Transverse colon (tissue), 4 donors: ENCODE measurements at places on chromosomes 5 and 9.
A peak's percentile ranks its signal among the peaks of the same experiment; 100 is the strongest.

- no peak for DNase-seq
These were observed 13.8 kb downstream of the PDCD1LG2 start for GRCh38 chr9:5524090-5524489.

DNA sequence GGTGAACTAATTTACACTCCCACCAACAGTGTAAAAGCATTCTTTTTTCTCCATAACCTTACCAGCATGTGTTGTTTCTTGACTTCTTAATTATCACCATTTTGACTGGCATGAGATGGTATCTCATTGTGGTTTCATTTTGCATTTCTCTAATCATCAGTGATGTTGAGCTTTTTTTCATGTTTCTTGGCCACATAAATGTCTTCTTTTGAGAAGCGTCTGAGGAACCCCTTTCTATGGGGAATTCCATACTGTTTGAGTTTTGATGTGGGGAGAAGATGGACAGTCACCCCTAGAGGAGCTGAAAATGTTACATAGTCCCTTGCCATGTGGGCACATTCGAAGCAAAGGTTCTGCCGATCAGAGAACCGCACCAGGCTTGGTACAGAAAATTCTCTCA is 207.0 kb upstream of the SLC30A5 start:
- no peak for DNase-seq

DNA sequence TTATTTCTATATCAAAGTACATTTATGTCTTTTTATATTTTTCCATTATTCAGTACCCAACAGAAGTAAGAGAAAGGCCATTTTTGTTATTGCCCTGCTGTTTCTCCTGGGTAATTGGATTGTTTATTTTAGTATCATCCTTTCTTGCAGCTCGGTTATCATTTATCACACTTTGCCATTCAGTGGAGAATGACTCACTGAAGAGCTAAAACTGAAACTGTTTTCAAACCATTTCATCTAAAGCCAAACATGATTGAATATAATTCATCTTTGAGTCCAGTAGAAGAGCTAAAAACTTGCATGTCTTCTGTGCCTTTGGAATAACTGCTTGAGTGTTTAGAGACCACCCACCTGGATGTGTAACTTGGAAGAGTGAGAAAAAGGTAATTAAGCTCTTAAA is 139.5 kb upstream of the PRDM9 start:
- no peak for DNase-seq

DNA sequence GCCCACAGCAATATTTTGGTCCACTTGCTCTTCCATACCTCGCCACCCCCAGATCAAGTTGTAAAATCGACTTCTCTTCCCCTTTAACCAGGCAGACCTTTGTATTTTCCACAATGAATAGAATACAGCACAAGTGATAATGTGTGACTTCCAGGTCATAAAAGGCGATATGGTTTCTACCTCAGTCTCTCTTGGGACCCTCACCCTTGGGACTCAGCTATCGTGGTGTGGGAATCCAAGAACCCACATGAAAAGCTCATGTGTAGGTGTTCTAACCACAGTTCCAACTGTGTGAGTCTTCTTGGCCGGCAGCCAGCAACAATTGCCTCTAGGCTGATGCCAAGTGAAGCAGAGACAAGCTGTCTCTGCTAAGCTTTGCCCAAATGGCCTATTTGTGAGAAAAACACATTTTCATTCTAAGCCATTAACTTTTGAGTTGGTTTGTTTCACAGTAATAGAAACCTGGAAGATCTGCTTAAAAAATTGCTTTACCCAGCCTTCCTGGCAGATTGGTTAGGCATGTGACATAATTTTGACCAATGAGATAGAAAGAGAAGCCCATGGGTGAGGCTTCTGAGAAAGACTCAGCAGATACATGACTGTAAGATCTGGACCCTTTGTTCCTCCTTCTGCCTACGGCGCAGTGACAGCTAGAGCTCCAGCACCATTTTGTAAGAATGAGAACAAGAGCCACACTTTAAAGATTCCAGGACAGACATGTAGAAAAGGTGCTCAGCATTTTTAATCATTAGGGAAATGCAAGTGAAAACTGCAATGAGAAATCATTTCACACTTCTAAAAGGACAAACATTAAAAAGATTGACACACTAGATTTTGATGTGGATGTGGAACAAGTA is 18.3 kb upstream of the MLLT3 start:
- DNase-seq, result peak; percentile 80

GRCh38 chr9:136518623-136519022 is 27.2 kb downstream of the NOTCH1 start:
- peak; percentile 58 for DNase-seq

- DNase-seq, result peak; percentile 19
These were observed 12.4 kb downstream of the CBY3 start for GRCh38 chr5:179668391-179668790.
